Foreskin keratinocyte (primary cell): ENCODE measurements at places on chromosomes 7 and 10. TPM values are rescaled to one million over a fixed set of nuclear protein-coding genes. Genes with fewer than 3 reads are reported as not detected.

The PSTK gene
- 3.8 and 4.5 TPM in 2 replicates for total RNA-seq

GRCh38 chr10:110008518-110009339 lies 945 bp downstream of the ADD3 start:
- no peak for DNase-seq

- DNase-seq: peak; percentile 92
Measured at GRCh38 chr7:40918701-40919271, 784.0 kb downstream of the SUGCT start.

DNA sequence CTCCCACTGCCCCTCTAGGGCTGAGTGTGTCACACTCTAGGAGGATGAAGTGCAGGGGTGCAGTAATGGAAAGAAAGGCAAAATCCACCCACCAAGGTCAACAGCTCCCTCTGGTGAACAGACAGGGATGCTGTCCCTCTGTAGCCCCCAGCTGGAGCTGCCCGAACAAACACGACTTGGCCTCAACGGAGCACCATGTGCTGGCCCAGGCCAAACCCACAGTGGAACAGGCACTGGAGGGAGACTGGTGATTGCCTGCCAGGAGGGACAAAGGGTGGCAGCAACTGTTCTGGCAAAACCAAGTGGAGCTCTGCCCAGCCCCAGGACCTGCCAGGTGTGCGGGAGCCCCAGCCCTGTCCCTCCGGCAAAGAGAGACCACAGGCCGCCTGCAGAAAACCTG lies 20.7 kb downstream of the PDIA4 start:
- no peak for DNase-seq

- DNase-seq: no peak
Measured at GRCh38 chr10:76453997-76454396, 1022.6 kb downstream of the LRMDA start.
